ENCODE measurements at places on chromosomes 3 and 15.

GRCh38 chr15:71567173-71567572 lies 243.2 kb upstream of the NR2E3 start:
- no peak for DNase-seq

DNA sequence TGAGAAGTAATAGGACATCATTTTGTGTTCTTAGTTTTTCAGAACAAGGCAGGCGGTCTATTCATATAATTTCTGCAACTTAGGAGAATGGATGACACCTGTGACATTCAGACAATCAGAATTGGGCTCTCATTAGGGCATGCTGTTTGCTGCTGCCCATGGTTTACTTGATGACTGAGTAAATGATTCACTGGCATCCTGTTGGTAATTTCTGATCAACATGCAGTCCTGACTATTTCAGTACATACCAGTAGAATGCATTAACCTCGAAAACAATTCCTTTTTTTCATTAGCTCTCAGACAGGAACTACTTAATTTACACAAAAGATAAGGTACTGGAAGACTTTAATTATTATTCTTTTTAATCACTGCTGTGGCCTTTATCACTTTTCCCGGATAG lies 641.6 kb downstream of the NSUN3 start:
- DNase-seq, result no peak

DNA sequence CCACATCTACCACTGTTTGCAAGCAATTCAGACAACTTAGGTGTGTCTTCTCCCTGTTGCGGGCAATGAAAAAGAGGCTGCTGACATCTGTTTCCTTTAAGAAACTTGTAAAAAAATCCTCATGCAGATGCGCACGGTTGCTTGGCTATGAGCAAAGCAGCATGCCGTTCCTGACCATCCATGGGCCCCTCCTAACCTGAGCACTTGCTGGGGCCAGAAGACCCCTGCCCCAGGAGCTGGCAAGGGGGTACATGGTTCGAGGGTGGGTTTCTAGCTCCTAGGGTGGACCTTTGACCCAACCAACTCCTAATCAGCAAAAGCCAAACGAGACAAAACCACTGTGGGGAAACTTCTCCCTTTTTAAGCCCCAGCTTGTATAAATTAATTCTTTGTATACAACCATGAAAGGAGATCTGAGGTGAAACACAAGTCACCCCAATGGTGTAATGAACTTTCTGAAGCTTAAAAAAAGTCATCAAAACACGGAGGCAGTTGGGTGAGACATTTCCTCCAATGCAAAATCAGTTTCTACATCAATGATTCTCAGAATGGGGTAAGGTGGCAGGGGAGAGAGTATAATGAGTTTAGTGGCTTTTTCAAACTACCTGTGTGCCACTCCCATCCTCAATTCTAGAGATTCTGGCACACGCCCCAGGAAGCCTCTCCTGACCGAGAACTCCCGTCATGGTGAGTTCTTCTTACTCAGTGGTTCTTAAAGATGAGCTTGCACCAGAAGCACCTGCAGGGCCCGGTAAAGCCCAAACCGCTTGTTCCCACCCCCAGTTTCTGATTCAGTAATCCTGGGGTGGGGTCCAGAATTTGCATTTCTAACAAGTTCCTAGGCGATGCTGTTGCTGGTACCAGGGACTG lies 44.1 kb downstream of the CPN2 start:
- no peak for DNase-seq

- peak; percentile 77 for DNase-seq
Observed at GRCh38 chr3:126858887-126859286, 124.0 kb upstream of the PLXNA1 start.

DNA sequence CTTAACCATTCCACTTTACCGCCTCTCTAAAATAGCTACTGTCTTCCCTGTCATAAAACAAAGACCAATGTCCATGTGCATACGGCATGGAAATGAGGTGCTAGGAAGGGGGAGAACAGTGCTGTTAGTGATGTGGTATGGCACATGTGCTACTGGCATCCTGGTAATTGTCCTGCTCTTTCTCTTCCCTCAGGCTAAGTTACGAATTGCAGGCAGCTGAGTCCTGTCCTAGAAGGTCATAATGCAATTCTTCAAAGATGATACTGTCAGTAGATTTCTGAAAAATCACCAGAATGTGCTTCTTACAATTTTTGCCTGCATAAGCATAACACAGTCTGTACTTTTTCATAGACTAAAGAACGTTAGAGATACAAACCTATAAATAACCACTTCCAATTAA lies 216.8 kb downstream of the RSL24D1 start:
- DNase-seq, result no peak

DNA sequence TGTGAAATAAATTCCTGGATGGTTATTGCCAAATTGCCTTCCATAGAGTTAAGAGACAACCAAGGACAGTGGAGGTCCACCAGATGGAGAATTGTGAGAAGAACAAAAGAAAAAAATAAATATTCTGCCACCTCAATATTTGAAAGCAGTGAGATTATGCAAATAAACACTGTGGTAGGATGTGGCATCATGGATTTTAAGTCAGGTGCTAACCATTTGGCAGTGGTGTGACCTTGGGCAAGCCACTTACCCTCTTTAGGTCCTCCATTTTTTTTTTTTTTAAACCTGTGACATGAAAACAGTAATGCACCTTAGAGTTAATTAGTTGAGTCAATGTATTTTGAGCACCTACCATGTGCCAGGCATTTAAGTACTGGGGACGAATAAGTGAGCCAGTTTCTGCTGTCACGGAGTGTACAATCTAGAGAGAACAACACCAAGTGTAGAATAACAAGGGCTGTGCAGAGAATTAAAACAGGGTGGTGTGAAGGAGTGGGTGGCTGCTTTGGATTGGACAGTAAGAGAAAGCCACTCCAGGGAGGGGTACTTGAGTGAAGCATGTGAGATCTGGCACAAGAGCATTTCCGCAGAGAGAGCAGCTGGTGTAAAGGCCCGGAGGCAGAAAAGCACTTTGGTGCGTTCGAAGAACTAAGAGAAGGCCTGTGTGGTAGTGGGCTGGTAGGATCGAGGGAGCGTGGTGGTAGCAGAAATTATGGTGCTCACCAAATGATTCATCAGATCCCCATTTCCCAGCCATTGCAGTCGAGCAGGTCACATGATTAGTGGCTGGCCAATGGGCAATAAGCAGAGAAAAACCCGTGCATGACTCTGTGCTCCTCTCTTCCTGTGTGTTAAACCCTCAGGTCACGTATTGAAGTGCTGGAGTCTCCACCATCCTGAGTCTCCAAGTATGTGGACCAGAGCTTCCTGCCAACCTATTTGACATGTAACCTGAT lies 39.2 kb downstream of the CCK start:
- no peak for DNase-seq

DNA sequence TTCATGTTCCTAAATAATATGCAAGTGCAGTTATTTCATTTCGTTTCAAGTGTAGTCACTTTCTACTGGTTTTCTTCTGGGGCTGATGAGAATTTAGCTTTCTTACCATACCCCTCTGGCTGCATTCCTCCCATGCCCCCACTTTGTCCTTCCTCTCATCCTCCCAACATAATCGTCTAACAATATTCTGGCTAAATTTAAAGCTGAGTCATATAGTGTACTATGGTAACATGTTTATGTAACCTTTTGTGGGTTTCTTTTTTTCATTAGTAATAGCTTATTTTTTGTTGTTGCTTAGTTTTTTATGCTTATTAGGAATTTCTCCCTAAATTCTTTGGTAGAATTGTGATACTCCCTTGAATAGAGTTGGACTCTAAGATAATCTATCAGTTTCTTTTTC lies 30.5 kb downstream of the DUT start:
- DNase-seq, result no peak

Data from cerebellar cortex (tissue), 1 donor.